ENCODE measurements at places on chromosomes 7 and 10. TPM values are rescaled to one million over a fixed set of nuclear protein-coding genes. Genes with fewer than 3 reads are reported as not detected.

The CFAP58 gene
- not detected for total RNA-seq

The NUTM2B gene
- total RNA-seq: 1.8 TPM

The LRGUK gene
- total RNA-seq: 0.38 TPM

The HSPA12A gene
- 0.36 TPM for total RNA-seq

The SLC18A3 gene
- not detected for total RNA-seq

The PIK3CG gene
- 32.6 TPM for total RNA-seq

The NFKB2 gene
- total RNA-seq: 146 TPM

The NUTM2A gene
- 1.2 TPM for total RNA-seq

The CUBN gene
- total RNA-seq: 10.9 TPM

DNA sequence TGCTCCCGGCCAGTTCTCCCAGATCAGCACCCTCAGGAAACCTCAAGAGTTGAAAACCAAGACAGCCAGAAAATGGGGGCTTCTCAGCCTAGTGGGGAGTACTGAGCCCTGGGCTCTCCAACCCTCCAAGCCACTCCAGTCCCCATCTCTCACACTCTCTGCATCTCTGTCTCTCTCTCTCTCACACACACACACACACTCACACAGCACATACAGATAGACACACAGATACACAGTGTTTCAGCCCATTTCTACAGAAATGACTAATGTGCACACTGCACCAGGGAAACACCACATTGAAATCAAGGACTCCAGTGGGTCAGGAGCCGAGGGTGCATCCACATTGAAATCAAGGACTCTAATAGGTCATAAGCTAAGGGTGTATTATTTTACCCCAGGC, 107.5 kb downstream of the MKI67 start:
- no peak overlapping the region for H3K4me3 ChIP-seq
- H3K36me3 ChIP-seq: no peaks in the 10 kb centered on the region
- no peaks in the 10 kb centered on the region for H3K27me3 ChIP-seq
- H3K27ac ChIP-seq: no peak overlapping the region

DNA sequence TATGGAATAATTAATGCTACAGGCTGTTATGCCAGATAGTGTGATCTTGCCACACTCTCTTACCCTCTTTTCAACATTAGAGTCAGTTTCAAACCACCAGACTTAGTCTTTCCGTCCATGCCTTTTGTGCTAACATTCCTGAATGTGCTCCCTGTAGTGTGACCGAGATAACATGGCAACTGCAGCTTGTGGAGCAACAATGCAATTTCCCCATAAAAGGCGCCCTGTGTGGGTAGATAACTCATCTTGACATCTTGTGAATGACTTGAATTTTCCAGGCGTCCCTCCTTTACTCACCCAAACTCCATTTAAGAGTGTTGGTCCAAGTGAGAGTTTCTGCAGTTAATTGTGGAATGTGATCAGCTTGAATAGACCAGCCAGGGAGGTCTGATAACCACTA, 99.6 kb downstream of the DNAH11 start:
- no peaks in the 10 kb centered on the region for H3K36me3 ChIP-seq
- DNase-seq: no peak
- H3K27ac ChIP-seq: no peak overlapping the region

DNA sequence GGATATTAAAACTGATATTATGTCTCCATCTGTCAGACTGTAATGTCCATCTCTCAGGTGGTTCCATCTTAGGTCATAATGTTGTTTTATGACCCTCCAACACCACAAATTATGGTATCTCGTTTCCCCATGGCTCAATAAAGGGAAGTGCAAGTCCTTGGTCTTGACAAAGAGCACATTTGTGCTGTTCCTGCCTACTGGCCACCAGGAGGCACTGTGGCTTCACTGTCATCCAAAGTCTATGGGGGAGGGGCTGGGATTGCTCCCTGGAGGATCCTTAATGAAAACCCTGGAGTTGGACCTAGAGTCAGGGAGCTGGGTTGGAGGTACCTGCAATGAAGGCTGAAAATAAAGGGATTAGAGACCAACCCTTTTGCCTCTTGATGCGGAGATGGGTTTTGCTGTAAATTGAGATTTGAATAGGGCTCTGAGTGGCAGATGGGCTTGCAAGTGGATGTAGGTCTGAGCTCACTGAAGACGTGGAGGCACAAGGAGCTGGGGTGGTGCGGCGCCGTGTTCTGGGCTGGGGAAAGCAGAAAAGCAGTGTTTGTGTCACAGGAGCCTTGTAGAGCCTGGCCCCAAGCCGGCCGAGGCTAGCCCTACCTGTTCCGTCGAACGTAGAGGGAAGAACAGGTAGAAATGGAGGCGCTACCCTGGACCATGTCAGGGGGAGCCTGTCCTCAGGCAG, 180.5 kb upstream of the PRSS58 start:
- peaks cover 47% of the 10 kb centered on the region for H3K4me1 ChIP-seq
- no peak overlapping the region for H3K4me3 ChIP-seq
- peak; percentile 15 for DNase-seq
- H3K27ac ChIP-seq: no peak overlapping the region
- H3K36me3 ChIP-seq: no peaks in the 10 kb centered on the region

DNA sequence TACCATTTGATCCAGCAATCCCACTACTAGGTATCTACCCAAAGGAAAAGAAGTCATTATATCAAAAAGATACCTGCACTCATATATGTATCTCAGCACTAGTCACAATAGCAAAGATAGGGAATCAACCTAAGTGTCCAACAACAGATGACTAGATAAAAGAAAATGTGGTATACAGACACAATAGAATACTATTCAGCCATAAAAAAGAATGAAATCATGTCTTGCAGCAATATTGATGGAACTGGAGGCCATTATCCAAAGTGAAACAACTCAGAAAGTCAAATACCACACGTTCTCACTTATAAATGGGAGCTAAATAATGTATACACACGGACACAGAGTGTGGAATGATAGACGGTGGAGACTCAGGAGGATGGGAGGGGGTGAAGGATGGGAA, 146.0 kb downstream of the PARD3 start:
- H3K4me1 ChIP-seq: no peaks in the 10 kb centered on the region
- no peak overlapping the region for H3K4me3 ChIP-seq
- no peaks in the 10 kb centered on the region for H3K27me3 ChIP-seq
- DNase-seq: no peak

DNA sequence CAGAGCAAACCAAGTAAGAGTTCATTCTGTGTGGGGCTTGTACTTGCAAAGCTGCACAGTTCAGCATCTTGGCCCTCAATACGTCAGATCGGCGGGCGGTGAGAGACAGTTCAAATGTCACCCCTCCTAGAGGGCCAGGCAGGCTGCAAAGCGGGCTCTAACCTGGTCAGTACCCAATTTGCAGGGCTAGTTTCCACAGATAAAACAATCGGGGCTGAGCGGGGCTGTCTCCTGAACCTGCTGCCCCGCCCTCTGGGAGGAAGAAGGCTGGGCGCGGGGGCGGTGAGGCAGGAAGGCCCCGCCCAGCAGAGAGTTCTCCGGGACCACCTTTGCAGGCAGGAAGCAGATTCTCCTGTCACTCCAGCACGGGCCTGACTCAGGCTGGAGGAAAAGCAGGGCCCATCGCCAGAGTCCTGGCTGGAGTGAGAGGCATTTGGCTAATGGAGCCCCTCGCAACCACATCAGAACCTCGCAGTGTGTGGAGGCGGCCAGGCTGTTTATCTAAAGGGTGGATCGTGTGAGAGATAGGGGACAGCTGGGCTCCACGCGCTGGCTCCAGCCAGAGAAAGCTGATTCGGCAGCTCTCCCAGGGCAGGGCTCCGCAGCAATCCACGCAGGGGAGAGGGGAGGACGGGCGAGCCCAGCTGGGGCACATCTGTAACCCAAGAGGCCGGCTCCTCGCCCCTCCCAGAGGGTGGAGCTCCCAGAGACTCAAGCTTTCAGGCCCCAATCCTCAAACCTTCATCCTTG, 83.1 kb downstream of the SH3PXD2A start:
- peak overlapping the region; percentile 87 for H3K4me3 ChIP-seq
- H3K27ac ChIP-seq: peak overlapping the region; percentile 59
- no peaks in the 10 kb centered on the region for H3K36me3 ChIP-seq
- H3K27me3 ChIP-seq: no peaks in the 10 kb centered on the region
- peaks cover 31% of the 10 kb centered on the region for H3K4me1 ChIP-seq

GRCh38 chr7:95798401-95798930, 26.1 kb downstream of the DYNC1I1 start:
- no peak overlapping the region for H3K4me3 ChIP-seq
- no peaks in the 10 kb centered on the region for H3K27me3 ChIP-seq
- no peaks in the 10 kb centered on the region for H3K4me1 ChIP-seq
- no peaks in the 10 kb centered on the region for H3K36me3 ChIP-seq

- H3K27ac ChIP-seq: no peak overlapping the region
- H3K4me1 ChIP-seq: peaks cover 8% of the 10 kb centered on the region
- H3K4me3 ChIP-seq: no peak overlapping the region
Observed at GRCh38 chr7:26081638-26082037, 70.4 kb upstream of the NFE2L3 start.

GRCh38 chr10:71697938-71698709, 21.5 kb downstream of the C10orf105 start:
- no peak for DNase-seq
- no peaks in the 10 kb centered on the region for H3K36me3 ChIP-seq
- no peak overlapping the region for H3K27ac ChIP-seq
- H3K4me1 ChIP-seq: peaks cover 51% of the 10 kb centered on the region
- H3K27me3 ChIP-seq: no peaks in the 10 kb centered on the region
- no peak overlapping the region for H3K4me3 ChIP-seq

GRCh38 chr7:68587599-68587998, 1010.7 kb upstream of the AUTS2 start:
- no peaks in the 10 kb centered on the region for H3K36me3 ChIP-seq
- DNase-seq: no peak
- H3K27me3 ChIP-seq: no peaks in the 10 kb centered on the region
- no peaks in the 10 kb centered on the region for H3K4me1 ChIP-seq
- H3K4me3 ChIP-seq: no peak overlapping the region

- no peak overlapping the region for H3K27ac ChIP-seq
- no peak overlapping the region for H3K4me3 ChIP-seq
- no peaks in the 10 kb centered on the region for H3K36me3 ChIP-seq
- no peaks in the 10 kb centered on the region for H3K4me1 ChIP-seq
Observed at GRCh38 chr10:126157189-126157588, 231.1 kb downstream of the ADAM12 start.

GRCh38 chr10:126904516-126904817, 761 bp upstream of the DOCK1 start:
- H3K36me3 ChIP-seq: no peaks in the 10 kb centered on the region
- H3K4me3 ChIP-seq: no peak overlapping the region
- H3K27ac ChIP-seq: no peak overlapping the region
- no peak for DNase-seq
- H3K4me1 ChIP-seq: no peaks in the 10 kb centered on the region

Data from CD4-positive, alpha-beta memory T cell (primary cell).